ENCODE measurements at places on chromosomes 11 and 22.
A peak's percentile ranks its signal among the peaks of the same experiment; 100 is the strongest.

DNA sequence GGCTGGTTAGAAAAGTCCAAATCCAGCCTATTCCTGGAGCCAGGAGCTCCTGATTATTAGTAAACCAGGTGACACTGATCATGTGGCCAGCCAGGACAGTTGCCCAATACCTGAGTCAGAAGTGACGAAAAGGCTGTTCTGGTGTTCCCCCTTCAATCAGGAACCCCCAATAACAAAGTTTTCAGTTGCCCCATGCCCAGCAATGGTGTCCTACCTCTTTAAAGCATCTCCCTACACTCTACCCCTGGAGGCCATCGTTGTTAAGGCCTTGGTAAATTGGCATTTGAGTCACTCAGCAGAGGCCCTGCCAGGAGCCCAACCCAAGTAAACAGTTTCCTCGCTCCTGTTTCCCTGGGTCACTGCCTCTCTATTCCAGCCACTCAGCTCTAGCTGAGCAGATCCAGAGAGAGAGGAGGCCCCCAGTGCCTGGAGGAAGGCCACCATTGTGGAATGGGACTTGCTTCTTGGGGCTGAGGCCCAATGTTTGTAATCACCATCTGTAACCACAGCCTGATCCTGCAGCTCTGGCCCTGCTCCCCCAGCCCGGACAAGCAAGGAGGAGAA, 25.0 kb downstream of the ARHGAP1 start:
- no peak for DNase-seq

DNA sequence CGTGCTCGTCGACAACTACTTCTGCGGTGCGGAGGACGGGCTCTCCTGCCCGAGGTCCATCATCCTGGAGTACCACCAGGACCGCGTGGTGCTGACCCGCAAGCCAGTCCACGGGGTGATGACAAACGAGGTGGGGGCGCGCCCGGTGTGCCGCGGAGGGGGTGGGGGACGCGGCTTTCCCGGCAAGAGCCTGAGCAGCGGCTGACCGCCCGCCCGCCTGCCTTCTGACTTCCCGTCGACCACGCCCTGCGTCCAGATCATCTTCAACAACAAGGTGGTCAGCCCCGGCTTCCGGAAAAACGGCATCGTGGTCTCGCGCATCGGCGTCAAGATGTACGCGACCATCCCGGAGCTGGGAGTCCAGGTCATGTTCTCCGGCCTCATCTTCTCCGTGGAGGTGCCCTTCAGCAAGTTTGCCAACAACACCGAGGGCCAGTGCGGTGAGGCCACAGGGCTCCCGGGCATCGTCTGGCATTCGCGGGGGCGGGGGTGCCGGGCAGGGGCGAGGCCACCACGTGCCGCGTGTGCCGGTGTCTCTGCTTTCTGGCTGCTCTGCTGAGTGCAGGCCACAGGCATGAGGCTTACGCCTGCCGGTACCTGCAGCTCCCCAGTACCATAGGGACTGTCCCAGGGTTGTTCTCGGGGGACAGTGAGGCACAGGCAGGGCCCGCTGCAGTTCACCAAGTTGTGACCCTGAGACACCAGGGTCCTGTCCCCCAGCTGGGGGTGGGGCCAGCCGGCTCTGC, 28.5 kb upstream of the MUC5B start:
- DNase-seq: no peak

GRCh38 chr22:46480396-46480795, 57.0 kb downstream of the CELSR1 start:
- no peak for DNase-seq

GRCh38 chr11:80779905-80780605, 1339.2 kb upstream of the TENM4 start:
- no peak for DNase-seq

DNA sequence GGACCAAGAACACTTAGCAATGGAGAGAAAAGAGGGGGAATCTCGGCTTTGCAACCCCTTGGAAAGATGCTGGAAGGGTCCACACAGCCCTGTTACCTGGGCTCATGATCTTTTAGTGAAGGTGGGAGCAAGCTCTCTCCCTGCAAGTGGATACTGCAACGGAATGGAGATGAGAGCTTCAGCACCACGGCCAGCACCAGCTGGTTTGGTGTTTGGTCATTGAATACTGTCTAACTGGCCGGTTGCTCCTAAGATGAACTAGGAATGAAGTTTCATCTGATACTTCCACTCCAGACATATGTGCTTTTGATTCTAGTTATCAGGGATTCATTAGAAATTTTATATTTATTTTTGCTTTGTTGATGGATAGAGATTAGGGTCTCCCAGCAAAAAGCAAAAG, 16.3 kb downstream of the HTR3A start:
- peak; percentile 55 for DNase-seq

- no peak for DNase-seq
These were observed 325.8 kb upstream of the B3GAT1 start for GRCh38 chr11:134737563-134738510.

DNA sequence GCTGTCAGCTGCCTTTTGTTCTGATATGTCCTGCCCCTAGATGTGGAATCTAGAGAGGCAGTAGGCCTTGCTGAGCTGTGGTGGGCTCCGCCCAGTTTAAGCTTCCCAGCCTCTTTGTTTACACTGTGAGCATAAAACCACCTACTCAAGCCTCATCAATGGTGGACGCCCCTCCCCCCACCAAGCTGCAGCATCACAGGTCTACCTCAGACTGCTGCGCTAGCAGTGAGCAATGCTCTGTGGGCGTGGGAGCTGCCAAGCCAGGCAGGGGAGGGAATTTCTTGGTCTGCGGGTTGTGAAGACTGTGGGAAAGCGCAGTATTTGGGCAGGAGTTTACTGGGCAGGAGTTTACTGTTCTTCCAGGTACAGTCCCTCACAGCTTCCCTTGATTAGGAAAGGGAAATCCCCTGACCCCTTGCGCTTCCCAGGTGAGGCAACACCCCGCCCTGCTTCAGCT, 98.5 kb downstream of the SMCO4 start:
- DNase-seq: peak; percentile 22

GRCh38 chr11:27465629-27466028, 7.0 kb downstream of the LGR4 start:
- DNase-seq: no peak

Measured in retina (tissue), 1 donor.